ENCODE measurements at places on chromosomes 11 and 22.

DNA sequence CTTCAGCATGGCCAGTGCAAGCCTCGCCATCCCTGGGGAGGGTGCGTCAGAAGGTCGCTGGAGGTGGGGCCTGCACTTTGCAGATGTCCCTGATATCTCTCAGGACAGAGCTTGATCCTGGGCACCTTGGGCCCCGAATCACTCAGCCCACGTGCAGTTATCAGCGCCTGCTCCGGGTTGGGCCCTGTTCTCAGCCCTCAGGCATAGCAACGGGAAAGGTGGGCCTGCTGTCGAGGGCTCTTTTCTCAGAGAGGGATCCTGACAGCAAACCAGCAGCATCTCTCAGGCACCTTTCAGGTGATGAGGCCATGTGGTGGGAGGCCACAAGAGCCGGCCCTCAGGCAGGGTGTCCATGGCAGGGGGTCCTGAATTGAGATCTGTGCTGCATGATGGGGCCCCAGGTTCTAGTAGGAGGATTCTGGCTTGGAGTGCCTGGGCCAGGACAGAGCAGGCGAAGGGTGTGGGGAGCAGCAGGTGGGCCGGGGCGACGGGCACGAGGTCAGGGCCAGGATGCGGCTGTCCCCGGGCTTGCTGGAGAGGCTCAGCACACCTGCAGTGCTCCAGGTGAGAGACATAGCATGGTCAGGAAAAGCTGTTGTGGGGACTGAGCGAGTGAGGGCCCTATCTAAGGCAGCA is 280.5 kb downstream of the TBC1D22A start:
- no peak for DNase-seq

DNA sequence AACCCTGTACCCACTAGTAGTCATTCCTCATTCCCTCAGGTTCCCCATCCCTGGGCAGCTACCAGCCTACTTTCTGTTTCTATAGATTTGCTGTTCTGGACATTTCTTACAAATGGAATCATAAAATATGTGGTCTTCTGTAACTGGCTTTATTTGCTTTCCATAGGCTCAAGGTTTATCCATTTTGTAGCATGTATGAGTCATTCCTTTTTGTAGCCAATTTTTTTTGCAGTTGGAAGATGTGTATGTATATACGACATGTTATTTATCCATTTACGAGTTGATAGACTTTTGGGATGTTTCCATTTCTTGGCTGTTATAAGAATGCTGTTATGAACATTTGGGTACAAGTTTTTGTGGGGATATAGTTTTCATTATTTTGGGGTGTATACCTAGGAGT is 130.6 kb downstream of the WNT11 start:
- no peak for DNase-seq

DNA sequence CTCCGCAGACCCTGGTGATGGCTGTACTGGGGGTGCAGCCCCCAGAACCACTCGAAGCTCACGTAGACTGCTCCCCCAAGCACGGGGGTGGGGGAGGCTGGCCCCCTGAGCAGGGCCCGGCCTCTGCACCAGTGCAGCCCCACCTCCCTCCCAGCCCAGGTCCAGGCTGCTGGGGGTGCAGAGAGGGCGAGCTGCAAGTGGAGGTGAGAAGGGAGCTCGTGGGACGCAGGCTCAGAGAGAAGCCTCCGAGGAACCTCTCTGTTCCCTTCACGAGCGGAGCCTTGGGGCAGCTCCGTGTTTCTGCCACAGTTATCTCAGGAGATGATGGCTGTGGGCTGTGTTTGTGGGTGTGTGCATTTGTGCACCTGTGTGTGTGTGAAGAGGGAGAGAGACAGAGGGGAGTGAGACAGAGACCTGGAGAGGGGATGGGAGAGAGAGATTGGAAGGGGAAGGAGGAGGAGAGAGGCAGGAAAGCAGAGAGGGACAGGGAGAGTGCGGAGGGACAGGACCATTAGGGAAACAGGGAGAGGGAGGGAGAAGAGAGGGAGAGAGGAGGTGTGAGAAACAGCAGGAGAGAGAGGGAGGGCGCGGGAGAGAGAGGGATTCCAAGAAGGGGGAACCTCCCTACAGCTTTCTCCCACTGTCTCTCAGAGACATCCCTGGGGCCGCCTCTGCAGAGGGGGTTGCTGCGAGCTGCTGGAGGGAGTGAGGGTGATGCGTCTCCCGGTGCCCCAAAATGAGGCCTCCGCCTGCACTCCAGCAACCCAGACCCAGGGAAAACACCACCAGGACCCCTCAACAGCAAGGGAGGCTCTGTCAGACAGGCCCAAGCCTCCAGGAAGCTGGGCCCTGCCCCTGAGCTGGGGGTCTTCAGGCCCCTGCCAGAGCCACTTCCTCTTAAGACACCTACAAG is 1488.6 kb downstream of the BRD1 start:
- no peak for DNase-seq

GRCh38 chr11:120117991-120118390 is 19.9 kb downstream of the TRIM29 start:
- no peak for DNase-seq

Data from NCI-H187 (cell line).